ENCODE measurements at places on chromosomes 5 and 9.

GRCh38 chr5:134120386-134121138 lies 6.1 kb downstream of the TCF7 start:
- no peak for DNase-seq

- DNase-seq = no peak
Observed at GRCh38 chr5:147190331-147190730, 44.5 kb upstream of the STK32A start.

- DNase-seq = no peak
Observed at GRCh38 chr5:124790301-124790894, 44.0 kb upstream of the ZNF608 start.

GRCh38 chr9:107810461-107810961 lies 320.9 kb upstream of the KLF4 start:
- DNase-seq = no peak

DNA sequence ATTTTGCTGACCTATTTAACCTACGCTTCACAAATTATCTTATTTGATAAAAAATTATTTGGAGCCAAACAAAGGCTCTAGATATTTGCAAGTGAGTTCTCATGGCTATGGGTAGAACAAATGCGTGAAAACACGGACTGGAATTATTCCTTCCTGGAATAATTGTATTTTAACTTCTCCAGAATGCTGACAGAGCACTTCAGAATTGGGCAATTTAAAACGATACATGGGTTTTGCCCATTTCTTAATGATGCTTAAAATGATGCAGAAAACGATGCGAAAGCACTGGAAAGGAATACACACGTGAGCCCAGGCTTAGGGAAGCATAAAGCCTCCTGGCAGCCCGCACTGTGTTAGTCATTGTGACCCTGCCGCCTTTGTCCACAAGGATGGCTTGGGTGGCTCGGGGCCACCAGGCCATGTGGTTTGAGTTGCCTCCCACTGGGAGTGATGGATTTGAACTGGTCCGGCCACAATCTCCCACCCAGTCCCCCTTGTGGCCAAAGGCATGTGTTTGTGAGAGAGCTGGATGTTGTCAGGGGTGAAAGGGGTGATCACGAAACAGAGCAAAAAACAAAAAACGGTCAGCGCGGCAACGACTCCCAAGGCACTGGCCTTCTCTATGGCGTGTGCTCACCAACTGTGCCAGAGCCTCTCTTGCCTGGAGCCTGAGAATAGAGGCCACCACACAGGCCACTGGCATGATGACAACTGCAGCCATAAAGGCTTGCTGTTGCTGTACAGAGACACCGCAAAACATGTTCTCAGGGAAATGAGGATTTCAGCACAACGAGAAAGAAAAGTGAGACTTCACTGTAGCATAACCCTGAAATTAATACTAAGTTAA lies 234.2 kb upstream of the ADAMTS16 start:
- no peak for DNase-seq

- no peak for DNase-seq
Observed at GRCh38 chr9:11931109-11931508, 762.1 kb upstream of the TYRP1 start.

- DNase-seq = peak; percentile 4
Observed at GRCh38 chr5:125180231-125180829, 433.9 kb upstream of the ZNF608 start.

DNA sequence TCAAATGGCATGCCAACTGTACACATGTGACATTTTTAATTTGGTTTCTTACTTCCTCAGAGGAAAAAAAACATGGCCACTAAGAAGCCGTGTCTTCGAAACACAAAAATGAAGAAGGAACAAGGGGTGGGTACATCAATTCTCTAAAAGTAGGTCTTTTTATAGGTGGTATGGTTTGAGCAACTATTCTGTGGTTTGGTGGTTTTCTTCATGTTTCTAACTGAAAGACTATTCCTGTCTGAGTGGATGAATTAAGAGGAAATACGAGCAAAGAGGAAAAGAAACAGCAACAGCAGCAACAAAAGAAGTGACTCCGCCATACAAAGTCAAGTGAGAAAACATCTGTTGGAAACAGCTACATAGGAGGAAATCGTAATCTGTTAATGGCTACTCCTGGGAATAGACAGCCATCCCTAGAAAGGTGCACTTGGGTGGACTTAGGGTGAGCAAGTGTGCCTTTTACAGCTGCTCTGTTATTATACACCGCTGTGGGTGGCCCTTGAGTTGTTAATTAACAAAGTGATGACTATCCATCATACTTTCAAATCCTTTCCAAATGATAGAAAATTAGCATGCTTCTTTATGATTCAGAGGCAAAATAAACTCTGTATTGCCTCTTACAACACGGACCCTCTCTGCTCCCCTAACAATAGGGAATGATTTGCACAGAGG lies 575.8 kb downstream of the TLE1 start:
- no peak for DNase-seq

GRCh38 chr9:254516-254915 lies 39.9 kb downstream of the DOCK8 start:
- DNase-seq = peak; percentile 23

- no peak for DNase-seq
Observed at GRCh38 chr5:170551076-170551475, 47.3 kb downstream of the KCNIP1 start.

DNA sequence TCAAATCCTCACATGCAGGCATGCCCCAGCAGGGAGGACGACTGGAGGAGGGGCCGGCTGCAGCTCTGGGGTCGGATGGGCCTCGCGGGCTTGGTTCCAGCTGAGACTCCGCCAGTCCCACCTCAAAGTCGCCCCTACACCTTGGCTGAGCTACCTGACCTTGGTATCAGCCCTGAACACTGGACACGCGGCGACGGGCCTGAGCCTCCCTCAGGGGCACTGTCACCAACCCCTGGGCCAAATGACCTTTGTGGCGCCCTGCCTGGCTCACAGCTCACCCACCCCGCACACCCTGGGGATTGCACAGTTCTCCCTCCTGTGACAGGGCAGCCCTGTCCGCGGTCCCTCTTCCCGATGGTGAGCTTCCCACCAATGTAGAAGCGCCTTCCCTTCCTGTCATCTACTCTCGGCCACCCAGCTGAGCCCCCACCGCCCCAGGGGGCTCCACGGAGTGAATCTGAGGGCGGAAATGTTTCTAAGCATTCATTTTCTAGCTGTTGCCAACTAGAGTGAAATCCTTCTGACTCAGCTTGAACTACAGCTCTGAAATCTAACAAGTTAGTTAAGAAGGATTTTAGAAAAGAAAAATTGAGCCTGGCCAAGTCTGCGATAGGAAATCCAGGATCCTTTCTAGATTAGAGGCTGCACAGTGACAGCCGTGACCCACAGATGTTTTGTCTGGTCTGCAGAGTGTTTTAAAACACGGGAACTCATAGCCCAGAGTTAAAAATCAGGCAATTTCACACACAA lies 138.9 kb upstream of the PHYKPL start:
- DNase-seq = no peak

- no peak for DNase-seq
Observed at GRCh38 chr5:95244479-95244878, 40.4 kb downstream of the MCTP1 start.

GRCh38 chr5:31021181-31021624 lies 172.3 kb upstream of the CDH6 start:
- peak; percentile 46 for DNase-seq

- no peak for DNase-seq
Observed at GRCh38 chr5:66870708-66871107, 274.5 kb downstream of the MAST4 start.

DNA sequence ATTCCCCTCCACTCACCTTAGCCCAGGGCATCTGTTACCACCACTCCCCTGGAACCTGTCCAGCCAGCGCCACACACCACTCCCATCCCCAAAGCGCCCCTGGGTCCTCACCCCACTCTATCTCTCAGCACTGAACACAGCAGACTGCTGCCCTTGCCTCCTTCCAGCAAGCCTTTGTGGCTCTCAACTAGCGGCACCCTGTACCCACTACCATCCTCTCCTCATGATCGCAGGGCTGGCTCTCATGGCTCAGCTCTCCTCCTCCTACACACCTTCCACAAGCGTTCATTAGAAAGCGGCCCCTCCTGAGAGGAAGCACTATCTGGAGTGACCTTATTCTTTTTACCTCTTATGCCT lies 13.3 kb upstream of the BASP1 start:
- no peak for DNase-seq

GRCh38 chr9:98502311-98502975 lies 206.3 kb downstream of the GABBR2 start:
- no peak for DNase-seq

- DNase-seq = no peak
Observed at GRCh38 chr5:6843335-6843734, 130.1 kb downstream of the TENT4A start.

DNA sequence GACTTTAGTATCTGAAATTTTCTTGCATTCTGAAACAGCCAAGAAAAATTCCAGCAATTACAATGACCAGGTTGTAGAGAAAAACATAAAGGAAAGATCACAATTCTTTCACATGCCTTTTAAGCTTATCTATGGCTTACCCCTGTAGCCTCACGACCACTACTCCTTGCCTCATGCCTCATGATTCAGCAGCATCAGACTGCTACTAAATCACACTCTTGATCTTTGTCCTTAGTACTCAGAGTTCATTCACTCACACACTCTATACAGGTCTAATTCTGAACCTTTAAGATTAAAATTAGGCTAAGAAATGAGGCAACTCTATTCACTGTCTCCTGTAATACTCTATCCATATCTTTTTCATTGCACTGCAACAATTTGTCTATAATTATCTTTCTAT lies 415.1 kb downstream of the MLLT3 start:
- DNase-seq = no peak

GRCh38 chr9:4873066-4873465 lies 80.3 kb downstream of the RCL1 start:
- no peak for DNase-seq

- DNase-seq = no peak
Observed at GRCh38 chr5:78887384-78888118, 97.6 kb downstream of the ARSB start.

Measured in ACHN (cell line).